ENCODE measurements at places on chromosomes 3 and 15.

- DNase-seq = no peak
Measured at GRCh38 chr3:47128137-47128536, 35.8 kb downstream of the SETD2 start.

GRCh38 chr3:134477002-134477401 lies 8.8 kb downstream of the ANAPC13 start:
- DNase-seq = no peak

- no peak for DNase-seq
Measured at GRCh38 chr15:23686466-23687142, 501 bp downstream of the NDN start.

DNA sequence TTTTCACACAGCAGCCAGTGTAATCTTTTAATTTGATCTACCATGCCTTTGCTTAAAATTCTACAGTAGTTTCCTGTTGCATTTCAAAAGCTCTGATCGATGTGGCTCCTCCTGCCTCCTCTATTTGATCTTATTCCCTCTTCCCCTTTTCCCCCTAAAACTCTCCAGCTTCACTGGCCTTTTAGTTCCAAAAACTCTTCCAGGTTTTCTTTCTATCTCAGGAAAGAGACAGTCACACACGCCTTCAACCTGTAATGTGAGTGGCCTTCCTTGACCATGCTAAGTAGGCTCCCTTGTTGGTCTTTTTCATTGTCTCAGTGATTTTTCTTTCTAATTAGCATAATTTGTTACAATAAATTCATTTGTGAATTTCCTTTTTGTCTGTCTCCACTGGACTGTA lies 985 bp downstream of the TEX9 start:
- no peak for DNase-seq

DNA sequence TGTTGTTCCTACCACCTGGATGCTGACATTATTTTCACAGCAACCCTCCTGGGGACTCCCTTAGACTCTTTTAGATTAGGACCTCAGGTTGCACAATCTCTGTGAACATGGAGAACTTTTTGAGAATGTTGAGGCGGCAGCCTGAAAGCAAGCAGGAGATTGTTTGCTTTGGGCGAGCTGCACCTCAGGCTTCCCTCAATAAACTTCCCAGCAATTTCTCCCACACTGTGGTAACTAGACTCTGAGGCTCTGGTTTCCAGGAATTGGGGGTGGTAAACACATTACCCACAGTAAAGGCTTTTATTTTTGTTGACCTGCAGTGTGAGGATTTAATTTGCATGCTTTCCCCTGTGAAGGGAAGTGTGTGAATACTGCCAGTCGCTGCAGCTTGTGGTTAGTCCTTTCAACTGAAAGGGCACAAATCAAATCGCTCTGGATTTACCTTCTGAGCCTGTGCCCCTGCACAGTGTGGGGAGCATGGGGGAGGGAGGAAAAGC lies 35.2 kb upstream of the SIAH2 start:
- no peak for DNase-seq
